ENCODE measurements at places on chromosomes 1 and 21.

DNA sequence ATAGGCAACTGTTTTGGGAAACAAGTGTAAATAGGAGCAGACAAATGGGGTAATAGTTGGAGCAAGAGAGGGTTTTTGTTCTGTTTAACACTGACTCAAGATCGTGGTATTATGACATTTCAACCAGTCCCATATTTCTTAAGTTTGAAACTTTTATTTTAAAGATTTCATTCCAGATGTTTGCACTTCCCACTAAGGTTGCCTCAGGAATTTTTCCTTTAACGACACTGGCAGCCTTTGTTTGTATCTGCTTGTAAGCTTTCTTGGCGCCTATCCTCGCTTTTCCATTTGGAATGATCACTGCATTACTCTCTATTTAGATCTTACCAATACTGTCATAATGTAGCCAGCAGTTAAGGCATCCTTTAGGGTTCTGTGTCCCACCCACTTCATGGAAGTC lies 67.7 kb downstream of the ALG6 start:
- DNase-seq, result no peak

- DNase-seq, result no peak
Measured at GRCh38 chr1:225654277-225654597, 1.3 kb upstream of the ENAH start.

- no peak for DNase-seq
Measured at GRCh38 chr1:167107456-167107855, 13.6 kb downstream of the STYXL2 start.

- DNase-seq, result no peak
Measured at GRCh38 chr1:214500340-214501055, 50.9 kb downstream of the PTPN14 start.

- DNase-seq, result no peak
Measured at GRCh38 chr1:238485912-238486209, 595.1 kb upstream of the ZP4 start.

- no peak for DNase-seq
Measured at GRCh38 chr1:207097871-207098324, 6.1 kb upstream of the C4BPA start.

- DNase-seq, result no peak
Measured at GRCh38 chr1:197781968-197782721, 6.9 kb upstream of the DENND1B start.

GRCh38 chr1:8063298-8064036 lies 37.4 kb upstream of the ERRFI1 start:
- DNase-seq, result no peak

DNA sequence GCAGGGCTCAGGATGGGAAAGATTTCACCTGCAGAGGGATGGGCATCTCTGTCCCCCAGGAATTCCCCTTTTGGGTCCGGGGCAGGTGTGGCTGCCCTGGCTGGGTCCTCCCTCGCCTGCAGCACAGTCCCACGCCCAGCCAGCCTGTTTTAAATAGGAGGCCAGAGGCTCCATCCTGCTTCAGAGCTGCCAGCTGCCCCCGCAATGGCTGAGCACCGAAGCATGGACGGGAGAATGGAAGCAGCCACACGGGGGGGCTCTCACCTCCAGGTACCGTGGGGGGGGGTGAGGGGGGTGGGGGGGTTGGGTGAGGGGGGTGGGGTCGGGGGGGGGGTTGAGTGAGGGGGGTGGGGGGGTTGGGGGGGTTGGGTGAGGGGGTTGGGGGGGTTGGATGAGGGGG lies 3.6 kb downstream of the SCNN1D start:
- DNase-seq, result no peak

- DNase-seq, result no peak
Measured at GRCh38 chr1:81921851-81922462, 121.2 kb downstream of the ADGRL2 start.

GRCh38 chr1:236670060-236670459 lies 16.2 kb upstream of the ACTN2 start:
- no peak for DNase-seq

DNA sequence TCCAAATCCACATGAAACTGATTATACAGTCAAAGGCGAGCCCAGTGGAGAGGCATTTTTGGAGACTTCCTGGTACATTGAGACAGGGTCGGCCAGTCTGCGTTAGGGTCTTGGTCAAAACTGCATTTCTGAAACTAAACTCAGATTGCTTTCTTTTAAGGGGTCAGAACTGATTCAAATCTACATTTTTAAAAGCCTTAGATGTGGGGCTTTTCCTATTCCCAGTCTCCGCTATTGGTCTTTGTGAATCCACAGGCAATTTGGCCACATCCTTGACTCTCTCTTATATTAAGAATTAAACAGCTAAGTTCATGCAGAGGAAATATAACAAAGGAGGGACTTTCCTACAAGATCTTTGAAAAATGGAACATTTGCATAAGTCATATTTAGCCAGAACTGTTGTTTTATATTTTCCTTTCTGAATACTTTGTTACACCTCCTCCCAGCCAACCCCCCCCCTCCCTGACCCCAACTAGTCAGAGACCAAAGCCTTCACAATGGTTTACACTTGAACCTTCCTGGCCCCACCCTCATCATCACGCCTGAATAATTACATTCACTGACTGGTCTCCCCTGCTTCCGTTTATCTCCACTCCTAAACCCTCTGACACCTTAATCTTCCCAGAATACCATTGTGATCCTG lies 30.9 kb downstream of the SELL start:
- no peak for DNase-seq

DNA sequence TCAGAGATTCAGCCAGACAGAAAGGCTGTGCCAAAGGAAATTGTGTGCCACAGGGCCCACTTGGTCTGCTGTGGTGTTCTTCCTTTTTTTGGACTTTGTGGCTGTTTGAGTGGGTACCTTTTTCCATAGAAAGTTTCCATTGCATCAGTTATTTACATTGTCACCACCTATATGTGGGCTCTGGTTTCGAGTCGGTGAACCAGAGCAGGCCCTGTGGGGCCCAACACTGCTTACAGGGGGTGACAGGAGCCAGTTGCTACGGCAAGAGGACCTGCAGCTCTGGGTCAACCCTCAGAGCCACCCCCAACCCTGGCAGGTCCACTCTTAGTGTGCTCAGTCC lies 157.0 kb upstream of the EDN2 start:
- no peak for DNase-seq

DNA sequence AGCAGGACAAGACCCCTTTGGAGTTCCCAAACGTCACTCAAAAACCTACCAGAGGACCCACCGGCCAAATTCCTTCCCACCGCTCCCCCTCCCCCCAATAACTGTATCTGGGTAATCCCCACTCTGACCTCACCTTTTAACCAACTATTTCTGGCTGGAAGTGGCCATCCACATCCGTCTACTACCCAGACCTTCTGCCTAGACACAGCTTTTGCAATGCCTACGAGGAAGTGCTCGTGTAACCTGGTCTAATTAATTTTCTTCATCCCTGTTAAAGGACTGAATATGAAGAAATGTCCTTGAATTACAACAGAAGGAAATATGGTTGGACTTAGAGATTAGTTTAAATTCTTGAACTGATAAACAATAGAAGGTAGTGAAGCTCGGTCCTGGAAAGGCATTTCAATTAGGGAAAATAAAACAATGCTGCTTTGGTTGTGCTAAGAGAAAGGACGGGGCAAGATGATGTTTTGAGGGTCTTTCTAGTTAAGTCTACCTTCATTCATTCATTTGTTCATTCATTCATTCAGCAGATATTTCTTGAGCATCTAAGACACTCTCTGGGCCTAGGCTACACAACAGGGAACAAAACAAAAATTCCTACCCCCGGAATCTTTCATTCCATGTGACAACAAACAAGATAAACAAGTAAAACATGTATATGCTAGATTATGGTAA lies 18.8 kb downstream of the AVPR1B start:
- no peak for DNase-seq

DNA sequence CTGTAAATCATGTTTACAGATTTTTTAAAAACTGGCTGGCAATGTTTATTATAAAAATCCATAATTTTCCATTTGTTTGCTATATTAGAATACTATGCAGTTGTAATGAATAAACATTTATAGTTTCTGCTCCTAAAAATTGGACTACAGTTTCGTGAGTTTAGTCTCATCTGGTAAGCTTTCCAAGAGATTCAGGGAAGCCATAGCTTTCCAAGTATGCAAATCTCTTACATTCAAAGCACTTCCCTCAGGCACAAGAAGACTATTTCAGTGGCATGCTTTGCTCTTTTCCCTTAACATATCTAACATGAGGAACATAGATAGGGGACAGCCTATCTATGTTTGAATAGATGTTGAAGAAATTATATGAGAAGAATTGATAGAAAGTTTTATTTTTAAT lies 77.2 kb downstream of the ADGRL2 start:
- DNase-seq, result no peak

DNA sequence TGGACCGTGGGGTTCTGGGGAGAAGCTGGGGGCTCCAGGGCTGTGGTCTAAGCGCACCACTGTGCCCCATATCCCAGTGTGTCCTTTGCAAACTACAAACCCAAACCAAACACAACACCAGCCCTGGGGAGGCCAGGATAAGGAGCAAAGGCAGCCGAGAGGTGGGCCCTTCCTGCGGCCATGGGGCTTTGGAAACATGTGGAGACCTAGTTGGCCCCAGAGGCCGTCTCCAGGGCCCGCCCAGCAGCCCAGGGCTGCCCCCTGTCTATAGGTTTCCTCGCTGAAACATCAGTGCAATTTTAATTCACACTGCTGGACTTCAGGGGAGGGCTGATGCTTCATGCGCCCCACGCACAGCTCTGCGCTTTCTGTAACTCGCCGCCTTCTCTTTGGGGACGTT lies 61.3 kb downstream of the PRDM16 start:
- no peak for DNase-seq

DNA sequence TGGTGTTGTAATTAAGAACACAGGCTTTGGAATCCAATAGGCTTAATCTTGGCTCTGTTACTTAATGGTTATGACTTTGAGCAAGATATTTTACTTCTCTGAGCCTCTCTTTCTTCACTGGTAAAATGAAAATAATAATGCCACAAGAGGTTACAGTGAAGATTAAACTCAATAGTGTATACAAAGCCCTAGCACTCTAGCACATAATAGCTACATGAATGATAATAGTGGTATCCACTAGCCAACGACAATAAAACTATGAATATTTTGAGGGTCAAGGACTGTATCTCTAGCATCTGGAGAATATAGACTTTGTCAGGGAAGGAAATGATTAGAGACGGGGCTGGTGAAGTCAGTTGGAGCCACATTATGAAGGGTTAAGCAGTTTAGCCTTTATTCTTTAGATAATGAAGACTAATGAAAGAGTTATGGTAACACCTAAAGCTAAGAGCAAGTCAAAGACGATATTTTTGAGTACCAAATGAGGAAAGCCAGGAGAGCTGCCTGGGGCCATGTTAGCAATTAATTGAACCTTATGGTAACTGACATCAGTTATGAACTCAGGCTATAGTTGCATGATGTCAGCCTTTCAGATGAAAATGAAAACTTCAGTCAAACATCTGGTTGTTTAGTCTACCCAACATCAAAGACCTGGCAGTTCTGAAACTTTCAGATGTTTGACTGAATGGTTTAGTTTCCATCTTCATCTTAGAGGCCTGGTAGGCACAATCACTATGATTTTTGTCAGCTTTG lies 32.8 kb upstream of the RNF11 start:
- DNase-seq, result no peak

DNA sequence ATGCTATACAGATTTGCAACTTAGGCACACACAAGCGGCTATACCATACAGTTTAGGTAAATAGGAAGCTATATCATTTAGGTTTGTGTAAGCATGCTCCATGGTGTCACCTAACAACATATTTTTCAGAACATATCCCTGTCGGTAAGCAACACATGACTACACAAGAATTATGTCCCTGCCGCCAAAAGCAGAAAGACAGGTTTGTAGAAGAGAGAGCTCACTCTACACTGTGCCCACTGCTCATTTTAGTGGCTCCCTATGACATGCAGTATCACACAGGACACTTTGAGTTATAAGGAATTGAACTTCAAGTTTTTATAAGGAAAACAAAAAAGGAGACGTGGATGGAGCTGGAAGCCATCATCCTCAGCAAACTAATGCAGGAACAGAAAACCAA lies 132.5 kb upstream of the KAZN start:
- no peak for DNase-seq

DNA sequence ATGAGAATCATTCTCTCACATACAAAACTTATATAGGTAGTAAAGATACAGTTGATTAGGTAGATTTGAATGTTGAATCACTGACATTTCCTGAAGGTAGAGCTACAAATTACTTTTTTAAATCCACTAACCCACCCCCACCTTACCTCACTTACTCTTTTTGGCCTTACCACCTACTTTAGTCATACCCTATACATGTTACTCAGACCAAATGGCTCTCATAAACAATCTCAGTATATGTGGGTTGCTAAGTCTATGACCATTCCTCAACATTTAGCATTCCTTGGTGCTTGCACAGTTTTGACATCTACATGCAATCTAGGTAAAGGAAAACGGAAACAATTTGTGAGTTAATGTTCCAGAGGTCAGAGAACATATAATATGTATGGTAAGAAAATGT lies 26.3 kb downstream of the SYDE2 start:
- no peak for DNase-seq

DNA sequence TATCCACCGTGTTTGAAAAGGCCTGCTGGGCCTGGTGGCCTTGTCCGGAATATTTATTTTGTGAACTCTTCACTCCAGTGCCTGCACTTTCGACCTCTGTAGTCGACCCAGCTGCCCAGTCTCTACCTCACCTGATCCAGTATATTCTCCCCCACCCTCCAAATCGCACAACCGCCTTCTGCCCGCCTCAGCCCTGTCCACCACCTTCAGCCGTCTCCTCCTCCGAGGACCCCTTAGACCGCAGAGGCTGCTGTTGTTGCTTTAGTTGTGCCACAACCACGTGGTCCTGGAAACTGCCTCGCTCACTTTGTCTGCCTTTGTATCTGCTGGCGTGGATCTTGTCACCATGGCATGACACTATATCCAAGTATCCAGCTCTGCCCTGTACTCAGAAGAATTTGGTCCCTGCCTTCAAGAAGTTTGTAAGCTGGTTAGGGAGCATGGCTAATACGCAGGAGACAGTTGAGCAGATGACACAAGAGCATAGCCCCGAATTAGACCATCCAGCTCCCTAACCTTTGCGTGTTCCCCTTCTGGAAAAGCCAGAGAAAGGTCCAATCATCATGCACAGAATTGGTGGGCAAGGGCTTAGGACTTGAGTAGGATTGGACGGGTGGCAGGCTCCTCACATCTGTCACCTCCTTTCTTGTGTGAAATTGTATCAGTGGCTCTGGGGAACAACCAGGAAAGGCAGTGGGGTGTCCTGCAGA lies 1.5 kb downstream of the PHGDH start:
- no peak for DNase-seq

GRCh38 chr1:99177465-99177864 lies 86.8 kb upstream of the PLPPR4 start:
- no peak for DNase-seq

All from DMS79 treated with DMSO at 0.1 percent for 48 hours (cell line).